Esophagus squamous epithelium (tissue), 5 donors: ENCODE measurements at places on chromosomes 2 and 18. TPM values are rescaled to one million over a fixed set of nuclear protein-coding genes. Genes with fewer than 3 reads are reported as not detected.

Gene TBR1
- not detected for total RNA-seq

DNA sequence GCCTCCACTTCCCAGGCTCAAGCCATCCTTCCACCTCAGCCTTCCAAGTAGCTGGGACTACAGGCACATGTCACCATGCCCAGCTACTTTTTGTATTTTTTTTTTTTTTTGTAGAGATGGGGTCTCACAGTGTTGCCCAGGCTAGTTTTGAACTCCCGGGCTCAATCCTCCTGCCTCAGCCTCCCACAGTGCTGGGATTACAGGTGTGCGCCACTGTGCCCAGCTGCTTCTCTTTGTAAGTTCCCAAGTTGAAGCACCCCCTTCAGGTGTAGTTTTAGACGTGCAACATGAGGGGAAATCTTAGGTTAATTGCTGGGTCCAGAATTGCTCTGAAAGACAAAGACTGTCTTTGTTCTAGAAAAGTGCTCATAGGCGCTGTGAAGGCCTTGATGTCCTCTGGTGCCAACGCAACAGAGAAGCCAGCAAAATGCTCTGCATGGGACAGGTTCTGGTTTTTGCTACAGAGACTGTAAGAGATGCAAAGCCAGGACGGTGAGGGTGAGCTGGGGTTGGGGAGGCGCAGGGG lies 46.6 kb downstream of the RRM2 start:
- DNase-seq = no peak

- DNase-seq = no peak
Observed at GRCh38 chr2:129741165-129741564, 238.3 kb upstream of the RAB6C start.

DNA sequence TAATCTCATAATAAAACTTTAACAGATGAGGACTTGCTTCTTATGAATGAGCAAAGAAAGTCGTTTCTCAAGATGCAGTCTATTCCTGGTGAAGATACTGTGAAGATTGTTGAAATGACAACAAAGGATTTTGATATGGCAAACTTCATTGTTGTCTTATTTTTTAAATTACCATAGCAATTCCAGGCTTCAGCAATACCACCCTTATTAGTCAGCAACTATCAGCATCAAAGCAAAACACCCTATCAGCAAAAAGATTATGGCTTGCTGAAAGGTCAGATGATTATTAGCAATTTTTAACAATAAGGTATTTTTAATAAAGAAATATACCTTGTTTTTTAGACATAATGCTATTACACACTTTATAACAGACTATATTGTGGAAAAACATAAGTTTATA lies 88.3 kb downstream of the COL5A2 start:
- DNase-seq = no peak

DNA sequence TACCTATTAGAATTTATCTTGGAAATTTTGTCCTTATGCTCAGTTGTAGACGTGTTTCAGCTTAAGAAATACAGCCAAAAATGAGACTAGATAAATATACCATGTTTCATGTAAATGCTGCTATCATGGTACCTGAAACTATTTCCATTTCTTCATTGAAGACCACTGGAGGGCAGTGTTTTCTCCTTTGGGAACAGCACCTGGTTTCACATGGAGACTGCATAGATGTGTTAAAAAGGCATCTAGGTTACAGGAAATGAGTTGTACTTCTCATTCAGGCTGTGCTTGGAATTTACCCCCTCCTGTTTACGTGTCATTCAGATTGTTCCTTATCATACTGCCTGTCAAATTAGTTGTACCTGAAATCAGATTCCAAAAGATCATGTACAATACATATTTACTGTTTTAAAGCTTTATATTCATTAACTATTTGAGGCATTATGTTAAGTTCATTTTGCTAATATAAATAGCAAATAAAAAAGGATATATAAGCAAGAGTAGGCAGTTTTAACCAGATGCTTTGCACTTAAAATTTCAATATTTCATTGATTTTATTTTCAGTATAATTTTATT lies 57.3 kb upstream of the PSMD14 start:
- no peak for DNase-seq

DNA sequence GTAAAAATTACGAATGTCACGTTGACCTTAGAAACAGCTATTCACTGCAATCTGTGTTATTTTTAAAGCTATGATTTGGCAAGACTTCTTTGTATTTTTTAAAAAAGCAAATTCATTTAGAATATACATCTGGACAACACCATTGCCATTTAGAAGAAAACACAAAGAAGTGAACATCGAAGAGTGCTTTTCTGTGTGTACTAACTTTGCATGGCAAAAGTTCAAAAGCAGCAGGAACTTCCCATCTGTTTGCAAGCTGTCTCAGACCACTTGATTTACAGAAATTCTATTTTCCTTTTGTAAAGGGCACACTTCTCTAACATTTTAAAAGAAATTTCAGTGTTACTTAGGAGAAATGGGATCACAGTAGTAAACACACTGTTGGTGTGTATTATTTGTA lies 145.9 kb downstream of the CALCRL start:
- no peak for DNase-seq

Gene EMILIN2
- total RNA-seq = 7.4 TPM

GRCh38 chr18:2609604-2610003 lies 38.2 kb downstream of the NDC80 start:
- DNase-seq = no peak

GRCh38 chr18:62777814-62778213 lies 62.5 kb downstream of the PHLPP1 start:
- DNase-seq = no peak

Gene LRRC30
- total RNA-seq = not detected

- DNase-seq = no peak
Observed at GRCh38 chr2:189233527-189233926, 54.0 kb upstream of the COL5A2 start.

Gene CNDP1
- not detected for total RNA-seq

- DNase-seq = no peak
Observed at GRCh38 chr2:236161531-236161930, 6.7 kb downstream of the GBX2 start.

Gene SIX2
- total RNA-seq = not detected

- DNase-seq = no peak
Observed at GRCh38 chr2:19073522-19073921, 284.9 kb downstream of the OSR1 start.

DNA sequence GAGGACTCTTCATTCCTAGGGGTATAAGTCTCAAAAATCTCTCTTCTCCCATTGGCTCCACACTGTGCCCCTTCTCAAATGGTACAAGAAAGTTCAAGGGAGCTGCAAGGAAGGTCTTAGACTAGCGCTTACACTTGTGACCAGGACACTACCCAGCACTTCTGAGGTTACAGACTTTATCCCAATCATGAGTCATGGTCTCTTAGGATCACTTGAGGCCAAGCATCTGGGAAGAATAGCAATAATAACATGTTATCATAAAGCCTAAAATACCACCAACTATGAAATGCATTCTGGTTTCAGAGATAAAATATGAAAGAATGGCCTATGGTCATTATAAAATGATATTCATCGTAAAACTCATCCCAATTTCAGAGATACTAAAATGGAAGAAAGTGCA lies 309.9 kb upstream of the PKDCC start:
- DNase-seq = no peak

Gene SERPINB10
- total RNA-seq = 0.26 TPM

Gene MXD1
- total RNA-seq = 89.2 TPM

Gene SLC11A1
- total RNA-seq = 1.7 TPM

DNA sequence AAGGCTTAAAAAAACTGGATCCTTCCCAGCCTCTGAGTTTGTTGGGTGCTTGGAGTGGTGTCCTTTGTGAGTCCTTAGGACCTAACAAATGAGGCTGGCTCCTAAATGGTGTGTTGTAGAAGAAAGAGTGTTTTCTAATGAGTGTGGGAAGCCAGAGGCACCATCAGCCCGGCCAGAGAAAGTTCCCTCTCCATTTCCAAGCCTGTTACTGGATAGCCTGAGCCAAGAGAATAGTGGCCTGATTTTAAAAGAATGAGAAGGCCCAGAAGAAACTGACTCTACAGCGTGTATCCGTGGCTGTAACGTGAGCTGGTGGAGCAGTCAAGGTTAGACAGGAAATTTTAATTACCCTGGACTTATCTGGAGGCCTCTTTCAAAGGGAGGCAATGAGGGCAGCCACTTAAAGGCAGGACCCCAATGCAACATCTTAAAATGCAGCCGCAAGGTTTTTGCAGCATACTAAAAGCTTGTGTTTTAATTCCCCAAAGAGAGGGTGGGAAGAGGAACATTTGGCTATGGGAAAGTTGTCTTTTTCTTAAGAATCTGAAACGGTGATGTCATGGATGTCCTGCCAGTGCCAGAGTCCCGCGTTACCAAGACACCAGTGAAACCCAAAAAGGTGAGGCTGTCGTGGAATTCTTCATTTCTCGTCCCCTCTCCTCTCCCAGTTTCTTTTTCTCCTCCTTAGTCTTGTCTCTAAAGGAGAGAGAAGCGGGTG lies 4.6 kb downstream of the EFHD1 start:
- DNase-seq = no peak

DNA sequence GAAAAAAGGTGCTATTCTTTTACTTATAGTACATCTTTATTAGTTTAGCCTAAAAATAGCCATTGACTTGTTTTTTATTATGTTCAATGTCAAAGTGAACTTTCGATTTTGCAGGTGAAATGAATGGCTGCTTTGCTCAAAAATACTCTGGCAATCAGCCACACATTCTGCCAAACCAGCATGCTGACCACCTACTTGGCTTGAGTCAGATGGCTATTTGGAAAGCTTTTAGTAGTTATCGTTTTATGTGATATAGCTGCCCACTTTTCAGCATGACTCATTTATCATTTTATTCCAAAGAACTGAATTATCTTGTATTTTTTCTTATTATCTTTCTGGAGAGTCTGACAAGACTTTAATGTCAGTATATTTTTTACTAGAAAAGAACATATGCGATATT lies 1615.8 kb upstream of the TMEFF2 start:
- no peak for DNase-seq

DNA sequence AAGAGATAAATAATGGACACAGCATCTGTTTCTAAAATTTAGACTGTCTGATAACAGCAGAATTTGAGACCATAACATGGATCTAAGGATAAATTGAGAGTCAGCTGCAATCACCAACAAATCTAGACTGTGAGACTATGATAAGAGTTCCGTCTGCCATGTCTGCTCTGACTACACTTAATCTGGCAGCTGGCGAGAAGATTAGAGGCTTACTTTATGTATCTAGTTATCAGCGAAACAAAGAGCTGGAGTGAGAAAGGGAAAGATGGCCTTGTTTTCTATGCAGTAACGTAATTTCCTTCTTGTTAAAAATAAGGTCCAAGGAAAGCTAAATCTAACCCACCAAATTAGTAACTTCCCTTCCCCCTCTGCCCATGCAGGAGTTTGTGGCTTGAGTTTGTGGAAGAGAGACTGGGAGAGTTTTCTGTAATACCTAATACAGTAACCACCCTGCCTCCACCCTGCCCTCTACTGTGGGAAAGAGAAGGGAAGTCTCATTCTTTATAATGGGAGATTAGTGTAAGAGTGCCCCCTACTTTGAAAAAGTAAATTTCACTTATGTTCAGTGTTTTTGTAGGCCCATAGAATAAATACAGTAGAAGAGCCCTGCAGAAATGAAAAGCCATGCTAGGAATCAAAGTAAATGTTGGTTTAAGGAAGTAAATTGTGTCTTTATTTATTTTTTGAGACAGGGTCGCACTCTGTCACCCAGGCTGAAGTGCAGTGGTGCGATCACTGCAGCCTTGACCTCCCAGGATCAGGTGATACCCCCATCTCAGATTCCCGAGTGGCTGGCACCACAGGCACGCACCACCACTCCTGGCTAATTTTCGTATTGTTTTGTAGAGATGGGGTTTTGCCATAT lies 27.5 kb downstream of the EML4 start:
- DNase-seq = no peak

DNA sequence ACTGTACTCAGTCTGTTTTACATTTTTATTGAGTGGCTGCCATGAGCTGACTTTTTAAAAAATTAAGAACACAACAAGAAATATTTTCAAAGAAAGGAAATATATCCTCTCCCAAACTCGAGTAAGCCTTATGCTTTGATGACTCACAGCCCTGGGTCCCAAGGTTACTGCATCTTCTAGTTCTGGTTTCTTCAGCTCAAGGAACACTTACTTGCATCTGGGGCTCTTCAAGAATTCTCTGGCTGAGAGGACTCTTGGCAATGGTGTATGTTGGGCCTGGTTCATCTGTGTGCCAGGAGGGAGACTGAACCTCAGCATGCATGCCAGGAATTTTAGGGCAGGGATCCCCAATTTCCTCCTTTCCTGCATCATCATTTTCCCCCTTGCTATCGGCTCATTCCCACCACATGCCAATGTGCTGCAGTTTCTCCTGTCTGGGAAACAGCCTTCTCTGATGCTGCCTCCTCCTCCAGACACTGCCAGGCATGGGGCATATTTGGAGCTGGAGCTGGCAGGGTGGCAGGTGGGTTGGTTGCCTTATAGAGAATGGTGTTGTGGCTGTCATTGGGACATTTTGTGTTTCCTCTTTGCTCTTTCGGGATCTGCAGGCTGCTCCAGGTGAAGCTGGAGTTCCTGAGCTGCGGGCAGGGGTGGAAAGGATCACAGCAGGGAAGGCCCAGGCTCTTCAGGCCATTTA lies 192.2 kb upstream of the HS6ST1 start:
- DNase-seq = no peak

Gene AGXT
- total RNA-seq = not detected

Gene GAL3ST2
- total RNA-seq = 0.38 TPM

- no peak for DNase-seq
Observed at GRCh38 chr18:45554389-45554737, 60.9 kb upstream of the SLC14A2 start.

- DNase-seq = no peak
Observed at GRCh38 chr18:32530947-32531651, 60.4 kb upstream of the GAREM1 start.

Gene PDE11A
- not detected for total RNA-seq

Gene CIB4
- not detected for total RNA-seq

- no peak for DNase-seq
Observed at GRCh38 chr2:127704641-127705390, 3.5 kb downstream of the SFT2D3 start.

DNA sequence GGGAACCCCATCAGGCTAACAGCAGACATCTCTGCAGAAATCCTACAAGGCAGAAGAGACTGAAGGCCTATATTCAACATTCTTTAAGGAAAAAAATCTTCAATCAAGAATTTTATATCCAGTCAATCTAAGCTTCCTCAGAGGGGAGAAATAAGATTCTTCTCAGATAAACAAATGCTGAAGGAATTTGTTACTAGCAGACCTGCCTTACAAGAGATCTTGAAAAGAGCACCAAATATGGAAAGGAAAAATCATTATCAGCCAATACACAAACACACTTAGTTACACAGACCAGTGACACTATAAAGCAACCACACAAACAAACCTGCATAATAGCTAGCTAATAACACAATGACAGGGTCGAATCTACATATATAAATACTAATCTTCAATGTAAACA lies 96.5 kb downstream of the SUCLG1 start:
- no peak for DNase-seq

Gene ACADL
- total RNA-seq = 1.3 TPM

Gene CRYGD
- not detected for total RNA-seq

DNA sequence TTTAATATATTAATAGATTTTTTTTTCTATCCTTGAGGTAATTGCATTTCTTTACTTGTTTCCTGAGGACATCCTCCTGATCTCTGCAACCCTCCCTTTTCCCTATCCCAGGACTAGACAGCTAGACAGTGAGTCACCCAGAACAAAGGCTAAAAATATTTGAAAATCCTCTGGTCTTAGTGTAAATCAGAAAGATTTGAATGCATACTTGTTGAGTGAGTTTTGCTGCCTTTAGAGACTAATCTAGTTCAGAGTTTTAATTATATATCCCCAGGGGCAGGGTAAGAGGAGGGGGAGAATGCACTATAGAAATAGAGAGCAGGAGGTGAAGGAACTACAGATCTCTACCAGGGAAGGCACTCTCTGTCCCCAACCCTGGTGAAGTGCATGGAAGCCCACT lies 202.3 kb upstream of the TCF4 start:
- no peak for DNase-seq
